Naive thymus-derived CD4-positive, alpha-beta T cell (primary cell): ENCODE measurements at places on chromosomes 6 and 20. TPM values are rescaled to one million over a fixed set of nuclear protein-coding genes. Genes with fewer than 3 reads are reported as not detected.
A peak's percentile ranks its signal among the peaks of the same experiment; 100 is the strongest.

- H3K4me3 ChIP-seq, result no peak overlapping the region
- no peaks in the 10 kb centered on the region for H3K36me3 ChIP-seq
- no peak for DNase-seq
- no peaks in the 10 kb centered on the region for H3K27me3 ChIP-seq
- H3K4me1 ChIP-seq, result no peaks in the 10 kb centered on the region
Measured at GRCh38 chr6:150333585-150333941, 35.2 kb upstream of the IYD start.

TRIM31 gene
- polyA plus RNA-seq, result not detected

- no peaks in the 10 kb centered on the region for H3K36me3 ChIP-seq
- no peaks in the 10 kb centered on the region for H3K27me3 ChIP-seq
- H3K4me3 ChIP-seq, result no peak overlapping the region
- no peak overlapping the region for H3K27ac ChIP-seq
Measured at GRCh38 chr6:87066449-87067333, 28.2 kb downstream of the CGA start.

- no peaks in the 10 kb centered on the region for H3K27me3 ChIP-seq
- DNase-seq, result peak; percentile 76
- H3K4me1 ChIP-seq, result peaks cover 35% of the 10 kb centered on the region
- peak overlapping the region; percentile 99 for H3K27ac ChIP-seq
Measured at GRCh38 chr6:137867685-137868509, 838 bp downstream of the TNFAIP3 start.

DNA sequence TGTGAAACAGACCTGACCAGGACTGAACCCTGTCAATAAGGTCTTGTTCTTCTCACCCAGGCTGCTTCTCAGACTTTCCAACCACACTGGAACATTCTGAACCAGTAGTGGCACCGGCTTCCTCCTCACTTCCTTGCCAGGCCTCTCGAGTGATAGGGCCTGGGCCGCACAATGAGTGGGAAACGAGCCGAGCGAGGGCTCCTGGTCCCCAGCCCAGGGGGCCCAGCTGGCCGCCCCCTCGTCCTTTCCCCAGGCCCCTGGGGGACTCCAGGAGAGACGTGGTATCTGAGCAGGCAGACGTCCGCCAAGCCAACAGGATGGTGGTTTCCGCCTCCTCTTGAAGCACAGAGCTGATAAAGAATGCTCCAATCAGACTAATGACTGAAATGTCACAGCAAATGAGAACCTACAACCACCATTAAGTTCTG, 117.9 kb downstream of the GMDS start:
- peaks cover 3% of the 10 kb centered on the region for H3K4me1 ChIP-seq
- H3K27me3 ChIP-seq, result no peaks in the 10 kb centered on the region
- peak; percentile 10 for DNase-seq

DNA sequence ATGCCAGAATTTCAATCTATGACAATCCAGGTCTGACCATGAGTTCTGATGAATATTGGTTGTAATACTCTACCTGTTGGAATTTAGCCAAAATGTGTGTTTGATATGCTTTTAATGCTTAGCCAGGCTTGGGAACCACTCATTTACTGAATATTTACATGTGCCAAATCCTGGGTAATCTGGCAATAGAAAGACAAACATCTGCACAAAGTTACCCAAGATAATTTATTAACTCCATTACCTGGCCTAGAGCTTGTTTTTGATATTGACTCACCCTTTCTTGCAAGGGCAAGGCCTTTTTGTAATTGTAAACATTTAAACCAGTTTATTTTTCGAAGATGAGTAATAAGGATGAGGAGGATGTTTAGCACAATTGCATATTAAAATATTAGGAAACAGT, 13.5 kb upstream of the CD2AP start:
- H3K27me3 ChIP-seq, result no peaks in the 10 kb centered on the region
- no peak overlapping the region for H3K27ac ChIP-seq
- H3K4me1 ChIP-seq, result no peaks in the 10 kb centered on the region
- no peaks in the 10 kb centered on the region for H3K36me3 ChIP-seq

CYP21A2 gene
- polyA plus RNA-seq, result not detected

ACTL10 gene
- polyA plus RNA-seq, result 4.4 TPM

OXT gene
- 1.4 TPM for polyA plus RNA-seq

UBD gene
- not detected for polyA plus RNA-seq

GRCh38 chr6:168216117-168216516, 103.5 kb downstream of the DACT2 start:
- no peak for DNase-seq
- H3K36me3 ChIP-seq, result no peaks in the 10 kb centered on the region
- H3K4me3 ChIP-seq, result no peak overlapping the region
- H3K27me3 ChIP-seq, result no peaks in the 10 kb centered on the region
- no peak overlapping the region for H3K27ac ChIP-seq

DNA sequence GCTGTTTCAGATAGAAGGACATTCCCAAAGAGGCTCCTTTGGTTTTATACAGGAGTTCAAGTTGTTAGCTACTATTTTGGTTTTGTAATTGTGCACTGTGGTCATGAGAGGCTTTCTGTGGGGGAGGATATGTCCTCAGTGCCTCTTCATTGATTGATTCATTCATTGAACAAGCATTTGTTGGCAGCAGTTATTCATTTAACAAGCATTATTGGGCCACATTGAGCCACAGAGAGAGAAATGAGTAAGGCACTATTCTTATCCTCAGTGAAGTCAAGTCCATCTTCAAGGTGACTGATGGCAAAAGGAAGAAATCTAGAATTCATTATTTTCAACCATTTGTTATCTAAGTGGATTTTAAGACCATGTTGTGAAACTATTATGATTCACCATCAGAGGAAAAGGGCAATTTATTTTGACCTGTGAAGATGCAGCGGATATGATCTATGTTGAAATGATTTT, 697.2 kb upstream of the CITED2 start:
- DNase-seq, result no peak
- no peak overlapping the region for H3K27ac ChIP-seq
- H3K36me3 ChIP-seq, result no peaks in the 10 kb centered on the region
- no peaks in the 10 kb centered on the region for H3K27me3 ChIP-seq
- no peak overlapping the region for H3K4me3 ChIP-seq
- no peaks in the 10 kb centered on the region for H3K4me1 ChIP-seq

GLP1R gene
- polyA plus RNA-seq, result not detected

TDP2 gene
- 36.8 TPM for polyA plus RNA-seq

- no peaks in the 10 kb centered on the region for H3K27me3 ChIP-seq
- no peak overlapping the region for H3K27ac ChIP-seq
- H3K4me3 ChIP-seq, result no peak overlapping the region
- no peak for DNase-seq
- no peaks in the 10 kb centered on the region for H3K36me3 ChIP-seq
- no peaks in the 10 kb centered on the region for H3K4me1 ChIP-seq
Measured at GRCh38 chr6:163585932-163586437, 171.5 kb downstream of the QKI start.

SDC4 gene
- polyA plus RNA-seq, result 0.21 TPM

GRCh38 chr6:135667691-135668455, 170.3 kb upstream of the AHI1 start:
- H3K4me1 ChIP-seq, result no peaks in the 10 kb centered on the region
- H3K27ac ChIP-seq, result no peak overlapping the region
- H3K27me3 ChIP-seq, result no peaks in the 10 kb centered on the region
- no peak overlapping the region for H3K4me3 ChIP-seq

TRAPPC3L gene
- polyA plus RNA-seq, result not detected

DNA sequence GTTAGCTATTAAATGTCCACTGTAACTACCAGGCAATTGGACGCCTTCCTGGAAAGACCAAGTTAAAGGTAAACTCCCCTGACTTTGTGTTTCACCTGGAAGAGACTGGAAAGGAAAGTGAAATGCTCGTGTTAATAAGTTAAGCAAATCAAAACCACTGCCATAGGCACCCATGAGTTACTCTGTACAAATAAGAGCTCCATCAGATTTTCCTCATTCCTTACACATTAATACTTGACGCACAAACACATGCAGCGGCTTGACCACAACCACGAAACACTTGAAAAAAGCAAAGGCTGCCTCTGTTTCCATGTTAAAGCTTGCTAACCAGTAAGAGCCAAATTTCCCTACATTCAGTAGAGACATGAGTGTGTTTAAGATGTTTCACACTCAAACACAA, 19.8 kb downstream of the GCM1 start:
- no peak overlapping the region for H3K27ac ChIP-seq
- no peaks in the 10 kb centered on the region for H3K4me1 ChIP-seq
- no peaks in the 10 kb centered on the region for H3K27me3 ChIP-seq
- no peak for DNase-seq

GRCh38 chr6:46410334-46410953, 80.8 kb downstream of the RCAN2 start:
- no peaks in the 10 kb centered on the region for H3K36me3 ChIP-seq
- no peak overlapping the region for H3K4me3 ChIP-seq
- no peaks in the 10 kb centered on the region for H3K4me1 ChIP-seq
- no peaks in the 10 kb centered on the region for H3K27me3 ChIP-seq
- H3K27ac ChIP-seq, result no peak overlapping the region
- no peak for DNase-seq

FOXQ1 gene
- not detected for polyA plus RNA-seq

MOCS3 gene
- 5.2 TPM for polyA plus RNA-seq

- H3K36me3 ChIP-seq, result no peaks in the 10 kb centered on the region
- no peak overlapping the region for H3K4me3 ChIP-seq
- no peak for DNase-seq
- H3K27ac ChIP-seq, result no peak overlapping the region
- H3K27me3 ChIP-seq, result no peaks in the 10 kb centered on the region
Measured at GRCh38 chr6:28002161-28002560, 45.1 kb downstream of the OR2B6 start.

- no peak overlapping the region for H3K27ac ChIP-seq
- no peak overlapping the region for H3K4me3 ChIP-seq
- DNase-seq, result no peak
Measured at GRCh38 chr20:8366303-8366923, 234.3 kb downstream of the PLCB1 start.

HEBP2 gene
- polyA plus RNA-seq, result 33.8 TPM

DNA sequence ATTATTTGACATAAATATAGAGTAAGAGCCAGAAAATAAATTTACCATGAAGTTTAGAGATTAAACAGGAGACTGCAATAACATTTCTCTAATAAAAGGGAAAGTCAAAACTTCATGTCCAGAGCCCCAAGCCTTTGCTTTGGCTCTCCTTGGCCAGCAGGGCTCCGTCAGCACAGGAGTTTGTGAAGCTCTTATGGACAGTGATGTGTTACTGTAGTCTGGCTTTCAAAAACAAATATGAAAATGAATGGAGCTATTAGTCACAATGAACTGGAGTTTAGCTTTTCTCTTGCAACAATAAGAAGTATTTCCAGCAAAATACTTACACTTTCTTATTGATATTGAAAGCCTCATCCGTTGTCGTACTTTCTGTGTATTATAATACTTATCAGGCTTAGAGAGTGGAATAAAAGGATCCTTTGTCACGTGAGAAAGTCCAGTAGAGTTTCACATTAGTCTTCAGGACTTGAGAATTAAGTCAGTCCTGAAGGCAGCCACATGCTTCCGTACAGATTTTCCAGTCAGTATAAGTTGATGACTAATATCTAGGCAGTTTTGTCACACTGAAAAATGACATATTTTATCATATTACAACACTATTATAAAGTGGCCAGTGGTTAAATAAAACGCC, 117.0 kb upstream of the PRL start:
- no peaks in the 10 kb centered on the region for H3K36me3 ChIP-seq
- H3K27ac ChIP-seq, result no peak overlapping the region
- no peak for DNase-seq

DNA sequence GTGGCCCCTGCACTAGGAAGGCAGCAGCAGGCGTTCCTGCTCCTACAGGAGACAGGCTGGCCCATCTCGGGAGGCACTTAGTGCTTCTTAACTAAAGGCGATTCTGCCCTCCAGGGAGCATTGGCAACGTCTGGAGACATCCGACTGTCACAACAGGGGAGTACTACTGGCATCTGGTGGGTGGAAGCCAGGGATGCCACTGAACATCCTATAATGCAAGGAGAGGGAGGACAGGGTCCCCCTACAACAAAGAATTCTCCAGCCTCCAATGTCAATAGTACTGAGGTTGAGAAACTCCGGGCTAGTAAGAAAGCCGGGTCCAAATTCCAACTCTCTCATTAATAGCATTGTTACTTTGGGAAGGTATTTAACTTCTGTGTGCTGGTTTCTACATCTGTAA, 119.4 kb upstream of the ARMC2 start:
- no peak for DNase-seq
- no peaks in the 10 kb centered on the region for H3K4me1 ChIP-seq
- no peak overlapping the region for H3K27ac ChIP-seq
- no peak overlapping the region for H3K4me3 ChIP-seq
- H3K27me3 ChIP-seq, result no peaks in the 10 kb centered on the region
- H3K36me3 ChIP-seq, result no peaks in the 10 kb centered on the region

ADGRF4 gene
- polyA plus RNA-seq, result not detected

EPHA7 gene
- not detected for polyA plus RNA-seq

- no peak for DNase-seq
- H3K27ac ChIP-seq, result no peak overlapping the region
- no peak overlapping the region for H3K4me3 ChIP-seq
- H3K27me3 ChIP-seq, result no peaks in the 10 kb centered on the region
Measured at GRCh38 chr20:40891351-40891750, 137.3 kb upstream of the TOP1 start.

GRCh38 chr6:138719011-138719635, 54.4 kb upstream of the CCDC28A start:
- H3K36me3 ChIP-seq, result no peaks in the 10 kb centered on the region
- H3K27me3 ChIP-seq, result no peaks in the 10 kb centered on the region
- H3K4me1 ChIP-seq, result no peaks in the 10 kb centered on the region
- H3K27ac ChIP-seq, result no peak overlapping the region
- DNase-seq, result no peak

GRCh38 chr20:48098099-48098498, 312.8 kb upstream of the SULF2 start:
- H3K36me3 ChIP-seq, result no peaks in the 10 kb centered on the region
- no peaks in the 10 kb centered on the region for H3K4me1 ChIP-seq
- no peak overlapping the region for H3K27ac ChIP-seq
- DNase-seq, result no peak

DNA sequence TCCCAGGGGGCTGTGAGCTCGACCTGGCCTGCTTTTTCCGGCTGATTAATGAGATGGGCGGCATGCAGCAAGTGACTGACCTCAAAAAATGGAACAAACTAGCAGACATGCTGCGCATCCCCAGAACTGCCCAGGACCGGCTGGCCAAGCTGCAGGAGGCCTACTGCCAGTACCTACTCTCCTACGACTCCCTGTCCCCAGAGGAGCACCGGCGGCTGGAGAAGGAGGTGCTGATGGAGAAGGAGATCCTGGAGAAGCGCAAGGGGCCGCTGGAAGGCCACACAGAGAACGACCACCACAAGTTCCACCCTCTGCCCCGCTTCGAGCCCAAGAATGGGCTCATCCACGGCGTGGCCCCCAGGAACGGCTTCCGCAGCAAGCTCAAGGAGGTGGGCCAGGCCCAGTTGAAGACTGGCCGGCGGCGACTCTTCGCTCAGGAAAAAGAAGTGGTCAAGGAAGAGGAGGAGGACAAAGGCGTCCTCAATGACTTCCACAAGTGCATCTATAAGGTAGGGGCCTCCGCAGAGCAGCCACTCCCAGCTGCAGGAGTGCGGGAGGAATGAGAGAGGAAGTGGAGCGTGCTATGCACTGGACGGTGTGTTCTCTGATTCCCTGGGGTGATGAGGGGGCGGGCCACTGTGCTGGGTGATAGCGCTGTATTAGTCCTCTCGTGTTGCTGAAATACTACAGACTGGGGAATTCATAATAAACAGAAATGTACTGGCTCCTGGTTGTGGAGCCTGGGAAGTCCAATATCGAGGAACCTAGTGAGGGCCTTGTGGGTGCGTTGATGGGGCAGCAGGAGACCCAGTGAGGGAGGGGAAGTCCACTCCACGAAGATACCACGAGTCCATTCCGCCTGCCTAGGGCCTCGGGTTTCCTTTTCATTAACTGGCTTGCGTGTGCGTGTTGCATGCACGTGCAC, 161.7 kb downstream of the DTNBP1 start:
- no peak overlapping the region for H3K27ac ChIP-seq
- H3K4me3 ChIP-seq, result no peak overlapping the region
- no peaks in the 10 kb centered on the region for H3K27me3 ChIP-seq
- no peak for DNase-seq
- no peaks in the 10 kb centered on the region for H3K4me1 ChIP-seq
